Left kidney (tissue), 8 donors: ENCODE measurements at places on chromosomes 6 and 20. TPM values are rescaled to one million over a fixed set of nuclear protein-coding genes. Genes with fewer than 3 reads are reported as not detected.

Gene ZBTB12
- polyA plus RNA-seq, result 23.1 TPM

DNA sequence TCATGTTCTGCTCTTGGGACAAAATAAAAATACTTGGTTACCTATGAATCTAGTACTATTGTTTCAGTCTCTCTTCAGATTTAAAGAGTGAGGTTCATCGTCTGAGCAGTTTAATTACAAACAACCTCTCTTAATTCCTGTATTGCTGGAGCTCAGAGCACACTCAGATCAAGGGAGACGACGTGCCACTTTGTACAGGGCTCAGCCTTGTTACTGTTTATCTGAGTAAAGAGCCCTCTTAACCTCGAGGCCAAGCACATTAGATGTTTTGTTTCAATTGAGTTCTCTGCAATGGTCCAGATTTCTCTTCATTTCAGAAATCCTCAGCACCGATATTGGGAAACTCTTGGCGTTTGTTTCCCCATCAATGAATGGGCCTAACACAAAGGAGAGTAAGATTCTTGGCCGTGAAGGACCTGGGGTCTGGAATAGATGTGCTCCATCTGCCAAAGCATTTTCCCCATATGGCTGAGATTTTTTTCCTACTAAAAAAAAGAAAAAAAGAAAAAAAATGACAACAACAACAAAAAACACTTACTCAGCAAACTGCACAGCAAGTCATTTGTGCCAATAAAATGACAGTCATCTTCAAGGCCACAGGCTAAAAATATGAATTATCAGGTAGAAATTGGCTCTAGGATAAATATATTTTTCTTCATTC, 82.6 kb upstream of the CCN6 start:
- no peak for DNase-seq

DNA sequence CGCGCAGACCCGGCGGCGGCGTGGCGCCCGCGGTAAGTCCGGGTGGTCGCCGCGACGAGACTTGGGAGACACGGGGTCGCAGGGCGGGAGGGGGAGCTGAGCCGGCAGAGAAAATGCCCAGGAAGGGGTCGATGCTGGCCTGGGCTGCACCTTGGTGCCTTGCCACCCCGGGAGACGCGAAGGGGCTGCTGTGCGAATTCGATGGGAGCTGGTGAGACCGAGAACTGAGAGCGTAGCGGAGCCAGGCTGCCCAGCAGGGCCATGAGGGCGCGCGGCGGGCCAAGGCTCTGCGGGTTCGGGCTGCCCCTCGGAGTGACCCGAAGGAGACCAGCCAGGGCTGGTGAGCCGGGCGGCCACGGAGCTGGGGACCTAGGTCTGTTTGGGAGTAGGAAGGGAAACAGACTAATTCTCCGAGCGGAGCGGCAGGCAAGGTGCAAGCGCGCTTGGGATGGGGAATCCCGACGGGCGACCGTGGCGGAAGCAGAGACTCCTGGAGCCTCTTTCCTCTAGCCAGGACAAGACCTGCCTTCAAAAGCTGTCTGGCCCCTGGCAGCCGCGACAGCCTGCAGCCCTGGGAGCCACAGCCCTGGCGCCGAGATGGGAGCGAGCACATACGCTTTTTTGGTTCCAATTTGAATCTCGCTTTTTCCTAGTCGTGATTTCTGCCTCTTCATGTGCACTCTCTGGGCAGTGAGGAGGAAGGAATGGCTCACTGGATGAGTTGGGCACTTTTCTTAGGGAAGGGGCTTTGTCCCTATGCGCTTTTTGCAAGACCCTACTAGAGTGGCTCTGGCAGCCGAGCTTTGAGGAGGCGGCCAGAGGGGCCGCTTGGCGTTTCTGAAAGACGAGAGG, 691 bp downstream of the SYNDIG1 start:
- DNase-seq, result peak; percentile 29

GRCh38 chr6:32249262-32249661, 25.4 kb upstream of the NOTCH4 start:
- no peak for DNase-seq

GRCh38 chr6:115078555-115078954, 735.7 kb upstream of the HS3ST5 start:
- no peak for DNase-seq

- DNase-seq, result no peak
These were observed 25.5 kb upstream of the NXT1 start for GRCh38 chr20:23325107-23325506.

GRCh38 chr6:109793792-109794191, 102.7 kb downstream of the FIG4 start:
- DNase-seq, result peak; percentile 19

DNA sequence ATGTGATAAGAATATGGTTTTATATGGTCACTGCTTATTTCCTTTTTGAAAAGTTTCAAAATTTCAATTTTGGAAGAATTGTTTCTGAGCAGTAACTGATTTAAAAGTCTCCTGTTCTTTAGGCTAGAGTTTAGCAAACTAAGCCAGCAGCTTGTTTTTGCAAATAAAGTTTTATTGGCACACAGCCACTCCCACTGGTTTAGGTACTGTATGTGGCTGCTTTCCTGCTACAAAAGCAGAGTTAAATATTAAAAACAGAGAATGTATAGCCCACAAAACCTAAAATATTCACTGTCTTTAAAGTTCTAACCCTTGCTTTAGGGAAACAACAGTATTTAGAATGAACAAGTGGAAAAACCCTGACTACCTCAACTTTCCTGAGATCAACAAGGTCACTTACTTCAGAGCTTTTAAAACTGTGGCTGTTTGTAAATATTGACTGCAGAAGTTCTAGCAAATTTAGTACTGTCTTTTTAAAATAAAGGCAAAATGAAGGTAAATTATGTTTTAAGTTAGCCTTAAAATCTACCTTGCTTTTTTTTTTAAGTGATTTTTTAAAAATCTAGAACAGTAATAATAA, 104.1 kb downstream of the B3GAT2 start:
- no peak for DNase-seq

DNA sequence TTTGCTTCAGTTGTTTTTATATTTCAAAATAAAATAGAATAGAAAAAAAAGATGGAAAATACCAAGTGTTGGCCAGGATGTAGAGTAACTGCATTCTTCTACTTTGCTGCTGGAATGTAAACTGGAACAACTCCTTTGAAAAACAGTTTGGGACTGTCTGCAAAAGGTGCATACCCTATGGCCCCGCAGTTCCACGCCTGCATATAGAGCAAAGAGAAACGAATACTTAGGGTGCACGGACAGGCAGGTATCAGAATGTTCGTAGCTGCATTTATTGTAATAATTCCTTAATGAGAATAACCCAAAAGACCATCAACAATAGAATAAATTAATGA, 603 bp upstream of the RAB23 start:
- no peak for DNase-seq

DNA sequence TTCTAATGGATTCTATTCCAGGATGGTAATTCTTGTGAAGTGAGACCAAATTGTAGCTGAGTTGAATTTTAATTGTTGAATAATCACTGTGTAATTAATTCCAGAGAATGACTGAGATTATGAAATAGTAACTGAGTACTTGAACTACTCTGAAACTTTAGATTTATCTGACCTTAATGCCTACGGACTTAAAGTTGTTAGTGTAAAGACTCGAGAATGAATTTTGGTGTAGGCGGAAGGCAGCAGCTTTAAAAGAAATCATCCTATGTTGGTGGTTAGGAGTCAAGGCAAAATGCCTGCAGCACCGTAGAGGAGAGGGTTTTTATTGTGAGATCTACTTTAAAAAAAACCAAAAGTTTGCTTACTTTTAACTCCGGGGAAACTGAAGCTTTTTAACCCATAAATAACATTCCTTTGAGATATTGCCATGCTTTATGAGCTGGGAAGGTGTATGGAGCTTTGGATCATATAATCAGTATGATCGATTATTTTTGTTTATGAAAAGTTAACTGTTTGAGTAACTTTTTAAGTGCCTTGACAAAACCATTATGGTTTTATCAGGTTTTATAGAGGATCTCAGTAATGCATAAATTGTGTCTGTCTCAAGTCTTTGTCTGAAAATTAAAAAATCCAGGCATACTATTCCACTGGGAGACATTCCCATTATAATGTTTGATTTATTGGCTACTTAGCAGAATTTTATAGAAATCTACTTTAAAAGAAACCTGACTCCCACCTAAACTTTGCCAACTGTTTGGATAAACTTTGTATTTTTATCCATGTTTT, 46.1 kb downstream of the MYO6 start:
- DNase-seq, result no peak

Gene IP6K3
- polyA plus RNA-seq, result 1.0 TPM

DNA sequence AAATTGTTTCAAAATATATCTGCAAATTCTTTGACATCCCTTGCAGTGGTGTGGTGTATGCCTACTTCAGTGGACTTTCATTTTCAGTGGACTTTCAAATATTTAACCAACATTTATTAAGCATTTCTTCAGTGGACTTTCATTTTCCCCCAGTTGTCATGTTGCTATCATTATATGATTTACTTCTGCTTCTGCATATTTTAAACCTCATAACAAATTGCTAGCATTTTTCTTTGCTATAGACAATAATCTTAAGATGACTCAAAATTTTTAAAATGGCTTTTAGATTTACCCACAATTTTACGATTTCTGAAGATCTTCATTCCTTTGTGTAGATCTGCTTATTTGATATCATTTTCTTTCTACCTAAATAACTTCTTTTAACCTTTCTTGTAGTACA, 592.7 kb upstream of the SLC35B3 start:
- no peak for DNase-seq

- DNase-seq, result peak; percentile 44
These were observed 19.5 kb upstream of the UBE2J1 start for GRCh38 chr6:89371849-89372505.

DNA sequence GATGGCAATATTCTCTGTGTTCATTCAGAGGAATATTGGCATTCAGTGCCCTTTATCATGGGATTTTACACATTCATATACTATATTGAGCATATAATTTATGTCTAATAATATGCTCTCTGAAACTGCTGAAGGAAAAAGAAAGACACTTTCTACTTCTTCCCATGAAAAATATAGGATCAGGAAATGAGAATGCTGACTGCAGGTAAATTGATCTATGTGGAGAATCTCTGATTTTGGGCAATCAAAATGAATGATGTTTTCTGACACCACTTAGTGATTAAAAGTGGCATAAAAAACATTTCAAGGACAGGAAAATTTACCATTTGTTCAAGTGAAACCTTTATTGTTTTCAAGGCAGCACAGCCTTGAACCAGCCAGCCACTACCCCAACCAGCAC, 260.1 kb upstream of the STXBP5 start:
- DNase-seq, result no peak

DNA sequence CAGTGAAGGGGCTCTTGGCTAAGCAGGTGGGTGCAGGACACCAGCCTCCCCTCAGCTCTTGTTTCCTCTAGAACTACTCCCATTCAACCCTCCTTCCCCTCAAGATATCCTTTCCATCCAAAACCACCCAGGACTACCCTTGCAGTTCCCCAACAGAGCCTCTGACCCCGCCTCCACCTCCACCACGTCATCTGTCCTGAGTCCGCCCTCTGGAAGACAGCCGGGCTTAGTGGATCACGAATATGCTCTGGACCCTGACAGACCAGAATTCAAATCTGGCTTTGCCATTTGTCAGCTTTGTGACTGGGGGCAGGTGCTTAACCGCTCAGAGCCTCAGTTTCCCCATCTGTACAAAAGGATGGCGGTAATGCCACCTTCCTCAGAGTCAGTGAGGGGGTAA, 31.4 kb downstream of the TFEB start:
- no peak for DNase-seq

DNA sequence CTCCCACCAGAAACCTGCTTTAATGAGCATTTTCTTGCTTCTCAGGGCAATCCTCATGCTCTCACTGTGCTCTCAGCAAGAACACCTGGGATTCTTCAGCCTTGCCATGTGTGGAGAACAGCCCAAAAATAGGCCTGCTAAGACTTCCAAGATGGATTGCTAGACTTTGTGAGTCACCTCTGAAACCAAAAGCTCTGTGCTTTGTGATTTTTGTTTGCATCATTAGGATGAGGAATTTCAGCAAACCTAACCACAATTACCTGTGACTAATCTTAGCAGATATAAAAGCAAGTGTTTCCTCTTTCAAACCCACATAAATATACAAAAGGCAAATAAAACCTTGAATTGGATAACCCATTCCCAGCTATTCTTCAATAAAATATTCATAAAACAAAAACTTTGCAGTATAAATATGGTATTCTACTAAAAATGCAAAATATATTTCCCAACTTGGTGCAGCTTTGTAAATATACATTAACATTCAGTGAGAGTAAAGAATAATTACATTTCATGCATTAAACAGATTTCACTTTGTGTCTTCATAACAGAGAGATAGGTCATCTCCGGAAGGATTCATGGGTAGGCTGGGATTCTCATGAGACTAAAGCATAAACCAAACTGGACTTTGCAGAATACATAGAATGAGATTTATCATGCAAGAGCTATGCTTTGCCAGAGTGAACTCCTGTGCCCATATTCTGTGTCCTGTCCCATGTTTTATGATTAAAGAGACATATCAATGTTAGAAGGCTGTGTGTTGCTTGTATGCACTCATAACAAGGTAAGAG, 33.5 kb downstream of the TPBG start:
- DNase-seq, result no peak

Gene PTCRA
- polyA plus RNA-seq, result not detected

DNA sequence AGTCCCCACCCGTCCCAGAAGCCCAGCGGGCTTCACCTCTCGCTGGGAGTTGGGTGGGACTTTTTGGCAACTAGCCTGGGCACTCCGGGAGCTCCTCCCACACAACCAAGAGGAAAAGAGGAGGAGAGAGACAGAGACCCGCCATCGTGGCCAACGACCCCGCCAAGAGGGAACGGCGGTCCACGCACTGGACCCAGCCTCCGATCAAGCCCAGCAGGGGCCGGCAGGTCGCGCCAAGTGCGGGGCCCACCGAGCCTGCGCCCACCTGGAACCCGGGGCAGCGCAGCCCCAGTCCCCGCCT, 3.0 kb upstream of the TMEM14C start:
- no peak for DNase-seq
